ENCODE measurements at places on chromosomes 5 and 9. TPM values are rescaled to one million over a fixed set of nuclear protein-coding genes. Genes with fewer than 3 reads are reported as not detected.

NUDT12 gene
- total RNA-seq, result 9.2 TPM

DRD1 gene
- under 0.01 TPM for total RNA-seq

DBH gene
- not detected for total RNA-seq

GRM6 gene
- total RNA-seq, result not detected

PLCXD3 gene
- under 0.01 TPM for total RNA-seq

IL4 gene
- total RNA-seq, result not detected

RNF183 gene
- total RNA-seq, result not detected

Measured in smooth muscle cell of bladder (primary cell).